COLO829 (cell line): ENCODE measurements at places on chromosomes 2 and 18.

GRCh38 chr2:151946899-151947812 is 118.9 kb upstream of the ARL5A start:
- DNase-seq = peak; percentile 40

DNA sequence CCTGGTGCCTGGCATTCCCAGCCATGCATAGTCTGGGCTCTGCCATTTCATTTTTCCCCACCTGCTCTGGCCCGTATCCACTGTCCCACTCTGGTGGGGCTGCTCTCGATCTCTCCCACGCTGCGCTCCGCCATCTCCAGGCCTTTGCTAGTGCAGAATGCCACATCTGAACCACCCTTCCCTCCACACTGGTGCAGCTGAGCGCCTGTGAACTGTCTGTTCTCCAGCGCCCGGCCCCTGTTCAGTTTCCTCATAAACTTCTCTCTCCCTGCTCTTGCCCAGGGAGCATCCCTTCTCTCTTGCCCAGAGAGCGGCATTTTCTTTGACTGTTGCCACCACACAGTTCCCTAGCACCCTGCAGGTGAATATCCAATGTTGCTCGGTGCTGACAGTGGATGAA is 21.5 kb downstream of the POMC start:
- DNase-seq = no peak

GRCh38 chr2:10733566-10733925 is 12.1 kb downstream of the ATP6V1C2 start:
- no peak for DNase-seq

DNA sequence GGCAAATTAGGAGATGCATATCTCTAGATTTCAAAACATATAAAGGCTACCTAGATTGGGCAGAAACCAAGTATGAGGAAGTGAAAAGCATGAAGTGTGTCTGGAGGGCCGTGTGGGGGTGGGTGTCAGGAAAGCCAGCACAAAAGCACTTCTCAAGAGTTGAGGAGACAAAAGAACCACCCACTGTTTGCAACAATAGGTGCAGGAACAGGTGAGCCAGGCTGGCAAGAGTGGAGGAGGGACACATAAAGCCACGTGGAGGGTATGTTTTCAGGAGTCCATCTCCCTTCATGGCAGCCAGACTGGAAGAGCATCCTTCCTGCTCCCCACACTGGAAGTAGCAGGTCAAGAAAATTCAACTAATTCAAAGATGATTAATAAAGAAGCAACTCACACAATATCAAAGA is 96.4 kb downstream of the CERS6 start:
- no peak for DNase-seq

DNA sequence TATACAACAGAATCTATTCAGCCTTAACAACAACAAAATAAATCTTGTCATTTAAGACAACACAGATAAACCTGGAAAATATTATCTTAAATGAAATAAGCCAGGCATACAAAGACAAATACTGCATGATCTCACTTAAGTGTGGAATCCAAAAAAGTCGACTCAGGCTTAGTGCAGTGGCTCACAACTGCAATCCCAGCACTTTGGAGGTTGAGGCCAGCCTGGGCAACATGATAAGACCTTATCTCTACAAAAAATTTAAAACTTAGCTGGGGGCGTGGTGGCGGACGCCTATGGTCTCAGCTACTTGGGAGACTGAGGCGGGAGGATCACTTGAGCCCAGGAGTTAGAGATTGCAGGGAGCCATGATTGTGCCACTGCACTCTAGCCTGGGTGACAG is 75.2 kb upstream of the RNU4ATAC start:
- DNase-seq = no peak

DNA sequence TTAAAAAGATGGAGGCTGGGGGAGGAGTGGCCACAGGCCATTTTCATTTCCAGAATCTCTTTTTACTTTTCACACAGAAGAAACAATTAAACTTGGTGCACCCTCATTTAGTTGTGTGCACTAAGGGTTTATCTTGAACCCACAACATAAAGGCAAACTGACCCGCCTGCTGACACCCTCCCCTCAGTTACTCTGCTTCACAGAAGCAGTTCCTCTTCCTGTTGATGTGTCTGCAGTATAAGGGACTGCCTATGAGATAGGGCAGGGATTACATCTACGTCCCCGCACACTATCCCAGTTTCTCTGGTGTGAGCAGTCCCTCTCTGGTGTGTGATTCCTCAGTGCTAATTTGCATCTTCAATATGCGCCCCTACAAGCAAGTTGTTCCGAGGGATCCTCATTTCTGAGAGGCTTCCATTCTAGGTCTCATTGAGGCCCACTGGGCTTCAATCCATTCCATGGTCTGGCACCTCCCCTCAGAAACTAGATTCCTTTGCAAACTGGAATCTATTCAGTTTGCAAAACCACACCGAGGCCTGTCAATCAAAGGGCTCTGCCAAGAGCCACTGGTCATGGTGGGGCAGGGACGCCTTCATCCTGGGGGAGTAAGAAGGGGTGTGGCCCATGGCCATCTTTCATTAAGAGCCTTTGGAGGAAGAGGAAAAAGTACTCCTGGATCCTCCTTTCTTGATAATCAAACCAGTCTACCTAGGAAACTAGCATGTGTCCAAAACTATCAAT is 12.3 kb downstream of the CREG2 start:
- no peak for DNase-seq

DNA sequence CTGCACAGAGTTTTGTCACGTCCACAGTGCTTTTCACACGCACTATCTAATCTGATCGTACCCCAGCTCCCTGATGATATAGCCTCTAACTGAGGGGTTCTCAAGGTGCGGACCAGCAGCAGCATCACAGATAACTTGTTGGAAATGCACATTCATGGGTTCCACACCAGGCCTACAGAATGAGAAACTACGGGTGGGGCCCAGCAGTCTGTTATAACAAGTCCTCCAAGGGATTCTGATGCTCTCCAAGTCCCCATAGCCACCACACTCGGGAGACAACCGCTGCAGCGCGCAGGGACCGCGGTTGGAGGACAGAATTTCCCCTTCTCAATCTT is 745 bp upstream of the BZW1 start:
- DNase-seq = no peak

- DNase-seq = peak; percentile 76
Observed at GRCh38 chr2:47272031-47272864, 117.1 kb upstream of the STPG4 start.

- DNase-seq = no peak
Observed at GRCh38 chr2:144502369-144502768, 17.6 kb downstream of the ZEB2 start.

DNA sequence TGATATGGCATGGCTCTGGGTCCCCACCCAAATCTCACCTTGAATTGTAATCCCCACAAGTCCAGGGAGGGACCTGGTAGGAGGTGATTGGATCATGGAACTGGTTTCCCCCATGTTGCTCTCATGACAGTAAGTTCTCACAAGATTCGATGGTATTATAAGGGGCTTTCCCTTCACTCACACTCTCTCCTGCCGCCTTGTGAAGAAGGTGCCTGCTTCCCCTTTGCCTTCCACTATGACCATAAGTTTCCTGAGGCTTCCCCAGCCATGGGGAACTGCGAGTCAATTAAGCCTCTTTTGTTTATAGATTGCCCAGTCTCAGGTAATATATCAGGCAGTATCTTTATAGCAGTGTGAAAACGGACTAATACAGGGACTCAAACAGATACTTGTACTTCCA is 50.4 kb upstream of the ZNF532 start:
- DNase-seq = no peak

GRCh38 chr2:138071720-138072719 is 107.7 kb downstream of the HNMT start:
- DNase-seq = no peak

DNA sequence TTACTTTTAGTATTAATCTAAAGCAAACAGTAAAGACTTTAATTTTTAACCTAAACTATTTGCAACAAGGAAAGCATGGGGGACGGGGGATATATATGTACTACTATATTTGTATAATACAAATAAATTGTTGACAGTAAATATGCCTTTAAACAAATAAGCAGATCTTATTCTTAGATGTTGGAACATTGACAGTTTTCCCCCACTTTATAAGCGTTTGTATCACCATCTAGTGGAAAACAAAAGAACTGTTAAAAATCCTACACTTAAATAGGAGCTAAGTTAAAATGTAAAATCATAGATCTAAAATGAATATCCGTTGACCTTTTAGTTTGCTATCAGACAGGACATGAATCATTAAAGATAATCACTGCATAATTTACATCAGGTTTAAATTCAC is 50.0 kb downstream of the RBBP8 start:
- peak; percentile 39 for DNase-seq

GRCh38 chr2:100857341-100857740 is 37.4 kb downstream of the NPAS2 start:
- DNase-seq = no peak

DNA sequence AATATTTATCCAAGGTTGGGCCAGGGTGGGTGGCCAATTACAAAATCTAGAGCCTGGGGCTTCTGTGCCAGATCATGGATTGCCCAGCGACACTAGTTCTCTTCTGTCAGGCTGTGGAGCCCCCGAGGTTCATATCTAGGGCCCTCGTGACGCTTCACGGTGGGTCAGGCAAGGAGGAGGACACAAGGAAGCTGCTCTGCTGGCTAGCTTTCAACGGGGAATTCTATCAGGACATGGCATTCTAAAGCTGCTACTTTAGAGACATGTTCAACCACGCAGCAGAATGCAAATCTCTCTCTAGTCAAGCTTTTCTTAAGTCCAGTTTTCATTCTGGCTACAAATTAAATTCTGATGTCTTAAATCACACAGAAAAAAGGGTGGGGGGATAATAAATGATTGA is 180.2 kb downstream of the THADA start:
- no peak for DNase-seq
